ENCODE measurements at places on chromosomes 16 and 17.
A peak's percentile ranks its signal among the peaks of the same experiment; 100 is the strongest.

- no peak for DNase-seq
Measured at GRCh38 chr16:85931596-85932402, 32.8 kb downstream of the IRF8 start.

GRCh38 chr17:17153071-17153470, 53.1 kb downstream of the PLD6 start:
- DNase-seq: no peak

DNA sequence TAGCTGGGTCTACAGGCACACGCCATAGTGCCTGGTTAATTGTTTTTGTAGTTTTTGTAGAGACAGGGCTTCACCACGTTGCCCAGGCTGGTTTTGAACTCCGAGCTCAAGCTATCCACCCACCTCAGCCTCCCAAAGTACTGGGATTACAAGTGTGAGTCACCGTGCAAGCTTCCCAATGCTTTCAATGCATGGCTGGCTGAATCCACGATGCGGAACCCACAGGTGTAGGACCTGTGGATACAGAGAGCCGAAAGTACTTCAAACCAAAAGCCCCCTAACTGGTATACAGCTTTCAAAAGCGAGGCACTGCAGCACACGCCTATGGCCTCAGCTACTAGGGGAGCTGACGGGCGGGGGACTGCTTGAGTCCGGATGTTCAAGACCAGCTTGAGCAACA, 44.8 kb downstream of the METTL16 start:
- DNase-seq: no peak

- peak; percentile 61 for DNase-seq
Measured at GRCh38 chr16:79601931-79602627, 1.5 kb upstream of the MAF start.

DNA sequence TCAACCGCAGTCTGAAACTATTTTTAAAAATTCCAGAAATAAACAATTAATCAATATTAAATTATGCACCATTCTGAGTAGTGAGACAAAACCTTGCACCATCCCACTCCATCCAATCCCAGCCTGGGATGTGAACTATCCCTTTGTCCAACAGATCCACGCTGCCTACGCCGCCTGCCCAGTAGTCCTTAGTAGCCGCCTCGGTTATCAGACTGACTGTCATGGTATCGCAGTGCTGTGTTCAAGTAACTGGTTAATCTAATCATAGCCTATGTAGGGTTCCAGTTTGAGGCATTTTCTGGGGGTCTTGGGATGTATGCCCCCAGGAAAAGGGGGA, 437.7 kb downstream of the HS3ST3B1 start:
- DNase-seq: no peak

- peak; percentile 34 for DNase-seq
Measured at GRCh38 chr16:76335180-76335974, 58.2 kb downstream of the CNTNAP4 start.

GRCh38 chr17:73348018-73348828, 36.4 kb upstream of the CDC42EP4 start:
- no peak for DNase-seq

DNA sequence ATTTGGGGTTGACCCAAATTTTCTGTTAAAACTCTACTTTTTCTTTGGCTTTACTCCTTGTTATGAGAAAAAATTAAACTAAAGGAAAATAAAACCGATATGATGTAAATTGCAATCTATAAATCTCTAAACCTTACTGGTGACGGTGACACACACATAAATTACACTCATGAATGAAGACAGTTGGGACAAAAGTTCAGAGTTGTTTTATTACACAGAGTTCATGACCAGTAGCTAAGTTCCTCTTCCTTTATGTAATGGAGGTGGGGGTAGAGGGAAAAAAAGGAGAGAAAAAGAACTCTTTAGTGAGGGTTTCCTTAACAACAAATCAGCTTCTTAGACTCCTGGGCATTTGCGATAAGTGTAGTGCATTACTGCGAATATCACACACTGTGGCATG, 220.7 kb downstream of the KCNJ2 start:
- DNase-seq: no peak

DNA sequence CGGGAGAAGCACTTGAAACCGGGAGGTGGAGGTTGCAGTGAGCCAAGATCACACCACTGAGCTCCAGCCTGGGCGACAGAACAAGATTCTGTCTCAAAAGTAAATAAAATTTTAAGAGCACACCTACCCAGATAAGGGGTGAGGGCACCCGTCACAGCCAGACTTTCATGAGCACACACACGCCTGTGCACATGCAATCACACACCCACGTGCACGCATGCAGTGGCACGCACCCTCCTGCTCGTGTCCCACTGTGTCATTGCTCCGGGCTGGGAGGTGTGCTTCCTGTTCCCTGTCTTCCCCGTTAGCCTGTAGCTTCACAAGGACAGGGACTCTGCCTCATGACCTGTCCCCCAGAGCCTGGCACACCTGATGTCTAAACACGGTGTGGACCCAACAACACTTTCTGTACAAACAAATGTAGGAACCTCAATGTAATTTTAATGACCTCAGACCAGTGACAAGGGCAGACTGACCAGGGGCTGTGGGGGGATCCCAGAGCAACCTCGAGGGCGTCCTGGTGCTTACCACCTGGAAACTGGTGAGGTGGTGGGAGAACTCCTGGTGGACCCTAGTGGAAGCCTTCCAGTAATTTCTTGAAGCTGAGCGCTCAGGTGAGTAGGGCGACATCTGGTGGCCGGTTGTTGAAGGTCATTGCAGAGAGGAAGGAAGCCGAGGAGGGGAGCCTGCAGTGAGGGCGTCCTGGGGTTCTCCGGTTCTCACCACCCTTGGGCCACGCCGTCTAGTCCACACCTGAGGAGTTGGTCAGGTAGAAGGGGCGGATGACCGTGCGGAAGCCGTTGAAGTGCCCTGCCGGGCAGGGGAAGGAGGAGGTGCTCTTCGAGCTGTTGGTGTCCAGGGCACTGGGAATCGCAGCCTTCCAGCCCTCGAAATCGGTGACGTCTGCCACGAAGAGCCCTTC, 8.6 kb downstream of the LGALS3BP start:
- DNase-seq: peak; percentile 91

GRCh38 chr16:1495889-1496262, 2.7 kb downstream of the TELO2 start:
- DNase-seq: no peak

GRCh38 chr16:64083428-64084129, 1038.3 kb downstream of the CDH11 start:
- no peak for DNase-seq

- no peak for DNase-seq
Measured at GRCh38 chr17:69208640-69209039, 20.0 kb downstream of the ABCA10 start.

GRCh38 chr16:81708266-81709015, 70.7 kb upstream of the PLCG2 start:
- no peak for DNase-seq

- DNase-seq: no peak
Measured at GRCh38 chr16:65010125-65010524, 111.7 kb downstream of the CDH11 start.

- DNase-seq: peak; percentile 6
Measured at GRCh38 chr17:79949656-79950209, 85.9 kb downstream of the TBC1D16 start.

- DNase-seq: no peak
Measured at GRCh38 chr16:49980166-49980565, 44.9 kb upstream of the CNEP1R1 start.

DNA sequence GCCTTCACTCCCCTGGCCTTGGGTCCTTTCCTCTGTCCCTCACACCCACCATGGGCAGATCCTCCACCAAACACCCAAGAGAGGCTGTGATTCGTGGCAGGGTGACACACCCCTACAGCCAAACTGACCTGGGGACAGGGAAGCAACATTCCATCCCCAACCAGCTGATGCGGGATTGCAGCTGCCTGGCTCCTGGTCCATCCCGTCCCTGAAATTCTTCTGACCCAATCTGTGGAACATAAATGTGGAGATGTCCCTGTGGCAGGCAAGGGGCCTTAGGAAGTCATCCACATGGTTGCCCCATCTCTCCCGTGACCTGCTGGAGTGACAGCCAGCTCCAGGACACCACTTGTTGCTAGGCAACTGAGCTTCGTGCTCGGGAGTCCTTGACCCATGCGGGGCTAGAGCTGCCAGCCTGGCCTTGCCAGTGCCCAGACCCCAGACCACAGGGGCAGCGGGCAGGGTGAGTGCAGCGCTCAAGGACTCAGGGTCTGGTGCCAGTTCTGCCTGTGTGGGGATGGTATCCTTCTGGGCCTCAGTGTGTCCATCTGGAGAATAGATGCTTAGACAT, 34.0 kb upstream of the CPNE2 start:
- DNase-seq: no peak

GRCh38 chr17:66643815-66644710, 190.9 kb upstream of the CACNG5 start:
- DNase-seq: no peak

DNA sequence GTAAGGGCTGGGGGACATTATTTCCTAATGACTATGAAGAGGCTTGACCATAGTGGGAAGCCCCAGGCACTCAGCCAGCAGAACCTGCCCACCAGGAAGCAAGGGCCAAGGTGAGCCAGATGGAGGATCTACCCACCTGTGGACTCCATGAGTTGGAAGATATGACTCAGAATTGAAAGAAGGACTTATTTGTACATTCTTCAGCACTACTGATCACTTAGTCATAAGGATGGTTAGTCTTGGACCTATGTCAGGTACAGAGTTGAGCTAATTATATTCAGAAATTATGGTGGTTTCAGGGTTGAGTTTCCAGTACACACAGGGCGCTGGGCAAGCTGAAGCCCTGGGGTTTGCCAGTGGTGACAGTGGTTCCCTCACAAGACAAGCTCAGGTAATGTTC, 24.0 kb upstream of the GRIN2A start:
- no peak for DNase-seq

- DNase-seq: no peak
Measured at GRCh38 chr17:35801583-35802224, 6.3 kb upstream of the MMP28 start.

DNA sequence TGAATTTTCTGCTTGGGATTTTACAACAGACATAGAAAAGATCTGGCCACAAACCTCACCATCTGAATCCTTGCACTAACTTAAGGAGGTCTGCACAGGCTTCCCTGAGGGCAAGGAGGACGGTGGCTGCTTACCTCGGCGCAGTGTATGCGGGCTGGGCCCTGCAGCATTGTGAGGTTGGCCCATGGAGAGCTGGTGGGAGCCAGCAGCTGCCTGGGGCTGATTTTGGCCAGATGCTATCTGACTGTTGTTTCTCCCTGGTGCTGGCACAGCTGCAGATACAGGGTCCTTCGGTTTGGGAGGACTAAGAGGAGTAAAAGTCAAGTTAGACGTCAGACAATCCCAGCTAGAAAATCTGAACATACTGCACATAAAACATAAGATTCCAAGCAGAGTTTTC, 79.8 kb downstream of the ARHGAP17 start:
- no peak for DNase-seq

All from WERI-Rb-1 (cell line).